Amygdala (tissue), 56 donors: ENCODE measurements at places on chromosomes 11 and 22.

DNA sequence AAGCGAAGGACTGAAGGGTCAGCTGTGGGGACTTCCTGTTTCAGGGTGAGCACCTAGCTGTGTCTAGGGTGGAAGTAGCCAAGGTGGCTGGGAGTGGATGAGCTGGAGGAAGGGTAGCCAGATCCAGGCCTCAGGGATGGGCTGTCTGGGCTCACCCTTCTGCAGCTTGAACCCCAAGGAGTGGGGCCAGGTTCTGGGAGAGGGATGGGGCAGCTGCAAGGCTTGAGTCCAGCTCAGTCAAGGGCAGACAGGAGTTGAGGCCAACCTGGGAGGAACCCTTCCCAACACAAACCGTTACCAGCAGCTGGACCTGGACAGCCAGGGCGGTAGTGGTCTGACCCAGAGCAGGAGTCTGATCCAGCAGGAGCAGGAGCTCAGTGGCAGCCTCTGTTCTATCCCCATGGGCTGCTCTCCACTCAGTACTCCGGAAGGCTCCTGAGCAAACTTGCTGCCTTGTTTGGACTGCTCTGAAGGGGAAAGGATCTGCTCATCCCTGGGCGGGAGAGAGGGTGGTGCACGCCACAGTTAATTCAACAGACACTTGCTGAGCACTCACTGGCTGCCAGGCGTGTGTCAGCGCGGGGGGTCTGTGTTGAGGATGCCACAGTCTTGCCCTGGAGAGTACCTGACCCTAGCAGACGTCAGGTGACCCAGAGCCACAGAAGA is 53.8 kb upstream of the THY1 start:
- DNase-seq: no peak

GRCh38 chr11:11113626-11114025 is 239.4 kb downstream of the CSNK2A3 start:
- no peak for DNase-seq

DNA sequence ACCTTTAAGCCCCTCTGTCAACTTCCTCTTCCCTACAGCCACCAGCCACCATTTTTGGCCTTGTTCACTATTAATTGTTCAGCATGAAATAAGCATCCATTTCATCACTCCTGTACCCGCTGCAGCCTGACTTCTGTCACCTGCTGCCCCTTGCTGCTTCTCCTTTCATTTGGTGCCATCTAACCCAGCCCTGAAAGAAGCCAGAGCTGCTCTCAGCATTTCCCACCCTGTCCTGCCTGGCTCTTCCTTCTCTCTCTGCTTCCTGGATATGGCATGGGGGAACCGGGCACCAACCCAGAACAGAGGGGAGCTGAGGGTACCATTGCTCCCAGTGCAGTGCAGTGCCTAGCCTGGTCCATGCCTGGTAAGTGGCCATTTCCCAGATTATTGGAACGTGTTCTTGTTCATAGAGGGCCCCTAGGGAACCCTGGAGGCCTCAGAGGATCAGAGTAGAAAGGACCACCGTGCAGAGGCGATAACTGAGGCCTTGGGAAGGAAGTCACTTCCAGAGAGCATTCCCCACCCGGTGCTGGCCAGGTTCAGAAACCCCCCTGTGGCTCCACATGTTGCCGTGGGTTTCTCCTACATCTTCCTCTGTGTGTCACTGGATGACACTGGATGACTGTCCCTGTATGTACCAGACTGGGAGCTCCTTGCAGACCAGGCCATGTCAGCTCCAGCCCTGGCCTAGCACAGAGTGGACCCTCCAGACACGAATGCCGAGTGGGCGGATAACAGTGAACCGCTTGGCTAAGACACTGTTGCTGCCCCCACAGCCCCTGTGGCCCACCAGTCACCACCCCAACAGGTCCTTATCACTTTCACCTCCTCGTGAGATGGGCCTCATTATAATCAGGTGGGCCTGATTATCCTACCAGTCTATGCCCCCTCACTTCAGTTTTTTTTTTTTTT is 4.7 kb downstream of the YDJC start:
- no peak for DNase-seq

GRCh38 chr11:119625206-119625978 is 103.6 kb downstream of the NECTIN1 start:
- DNase-seq: no peak

DNA sequence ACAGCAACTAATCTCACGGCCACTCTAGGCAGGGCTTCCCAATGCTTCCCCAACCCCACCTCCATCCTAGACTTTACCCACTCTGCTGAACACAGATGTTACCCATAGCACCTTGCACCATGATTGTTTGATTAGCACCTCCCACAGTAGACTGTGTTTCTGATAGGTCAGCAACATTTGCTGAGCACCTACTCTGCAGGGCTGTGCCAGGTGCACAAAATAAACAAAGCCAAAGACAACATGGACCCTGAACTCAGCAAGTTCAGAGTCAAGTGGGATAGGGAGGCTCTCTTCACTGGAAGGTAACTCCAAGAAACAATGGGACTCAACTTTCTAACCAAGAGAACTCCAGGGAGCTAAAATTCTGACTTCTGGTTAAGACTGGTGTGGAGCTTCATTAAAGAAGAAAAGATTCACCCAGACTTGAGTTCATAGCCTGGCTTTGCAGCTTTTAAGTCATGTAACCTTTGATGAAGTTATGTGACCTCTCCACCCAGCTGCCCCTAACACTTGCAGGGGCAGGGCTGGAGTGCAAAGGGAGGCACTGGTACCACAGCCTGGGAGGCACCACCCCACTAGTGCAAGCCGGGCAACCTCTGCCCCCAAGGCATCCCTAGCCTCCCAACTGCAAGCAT is 6.7 kb upstream of the RTN4RL2 start:
- DNase-seq: no peak

DNA sequence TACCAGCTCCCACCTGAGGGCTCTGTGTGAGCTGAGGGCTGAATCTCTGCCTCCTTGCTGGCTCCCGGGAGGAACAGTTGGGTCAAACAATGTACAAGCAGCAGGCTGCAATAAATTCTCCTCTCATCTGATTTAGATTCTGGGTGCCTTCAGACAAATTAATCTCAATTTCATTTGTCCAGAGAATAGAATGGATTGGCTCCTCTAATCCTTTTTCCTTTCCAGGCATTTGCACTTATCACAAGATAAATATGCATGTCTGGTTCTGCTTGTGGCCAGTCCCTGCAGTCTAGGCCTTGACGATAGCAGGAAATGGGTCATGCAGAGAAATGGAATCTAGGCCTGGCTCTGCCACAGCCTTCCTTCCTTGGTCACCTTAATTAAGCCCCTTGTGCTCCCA is 28.7 kb downstream of the UPB1 start:
- no peak for DNase-seq

DNA sequence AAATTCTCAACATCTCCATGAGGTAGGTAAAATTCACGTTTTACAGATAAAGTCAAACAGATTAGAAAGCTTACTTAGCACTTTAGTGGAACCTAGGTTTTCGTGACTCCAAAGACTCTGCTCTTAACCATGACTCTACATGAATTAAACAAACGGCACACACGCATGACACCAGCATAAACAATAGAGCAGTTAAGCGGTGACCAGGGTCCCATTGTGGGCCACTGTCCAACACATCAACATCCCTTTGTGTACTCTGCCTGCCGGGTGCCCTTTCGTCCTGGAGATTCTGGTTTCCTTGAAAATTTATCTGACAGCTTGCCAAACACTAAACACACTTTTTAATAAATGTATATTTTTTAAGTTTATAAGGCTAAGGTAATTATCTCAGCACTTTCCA is 941.7 kb downstream of the OPCML start:
- DNase-seq: no peak

DNA sequence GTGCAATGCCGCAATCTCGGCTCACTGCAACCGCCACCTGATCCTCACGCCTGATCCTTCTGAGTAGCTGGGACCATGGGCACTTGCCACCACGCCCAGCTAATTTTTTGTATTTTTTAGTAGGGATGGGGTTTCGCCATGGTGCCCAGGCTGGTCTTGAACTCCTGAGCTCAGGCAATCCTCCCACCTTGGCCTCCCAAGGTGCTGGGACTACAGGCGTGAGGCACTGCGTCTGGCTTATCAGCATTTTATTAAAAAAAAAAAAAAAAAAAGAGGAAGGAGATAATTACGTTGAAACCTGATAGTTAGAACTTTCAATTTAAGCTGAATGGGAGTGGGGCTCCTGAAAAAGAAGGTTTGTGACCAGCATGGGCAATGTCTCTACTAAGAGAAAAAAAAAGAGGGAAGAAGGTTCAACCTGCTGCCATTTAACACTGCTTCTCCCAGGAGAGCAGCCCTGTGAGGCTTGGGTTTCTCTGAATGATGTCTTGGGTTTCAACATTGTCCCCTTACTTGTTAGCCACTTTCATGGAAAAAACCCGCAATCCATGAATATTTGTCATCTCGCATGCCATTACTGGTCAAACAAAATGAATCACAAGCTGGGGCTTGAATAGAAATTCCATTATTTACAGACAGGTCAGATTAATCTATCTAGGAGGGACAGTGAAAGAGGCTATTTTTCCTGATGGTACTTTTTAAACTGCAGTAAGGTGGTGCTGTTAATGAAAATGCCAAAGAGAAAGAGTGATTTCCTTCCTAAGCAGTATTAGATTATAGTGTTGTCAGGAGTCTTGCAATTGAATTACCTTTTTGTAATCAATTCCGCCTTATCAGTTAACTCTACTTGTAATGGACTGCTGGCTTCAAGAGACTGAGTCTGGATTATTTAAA is 72.5 kb downstream of the PACS1 start:
- DNase-seq: no peak

DNA sequence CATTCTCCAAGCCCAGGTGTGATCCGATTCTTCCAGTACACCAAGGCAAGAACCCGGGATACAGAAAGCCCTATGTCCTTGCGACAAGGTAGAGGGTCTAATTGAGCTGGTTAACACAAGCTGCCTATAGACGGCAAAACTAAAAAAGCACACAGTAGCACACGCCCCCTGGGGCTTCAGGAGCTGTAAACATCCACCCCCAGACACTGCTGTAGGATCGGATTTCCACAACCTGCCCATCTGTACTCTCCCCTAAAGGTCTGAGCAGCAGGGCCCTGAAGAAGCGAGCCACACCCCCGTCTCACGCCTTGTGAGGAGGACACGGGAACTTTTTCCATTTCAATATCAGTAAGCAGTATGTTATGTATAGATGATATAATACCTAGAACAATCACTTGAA is 624.7 kb downstream of the BUD13 start:
- no peak for DNase-seq

GRCh38 chr11:55942785-55943392 is 6.7 kb upstream of the OR5I1 start:
- no peak for DNase-seq

GRCh38 chr11:120381401-120381800 is 45.2 kb downstream of the ARHGEF12 start:
- no peak for DNase-seq

DNA sequence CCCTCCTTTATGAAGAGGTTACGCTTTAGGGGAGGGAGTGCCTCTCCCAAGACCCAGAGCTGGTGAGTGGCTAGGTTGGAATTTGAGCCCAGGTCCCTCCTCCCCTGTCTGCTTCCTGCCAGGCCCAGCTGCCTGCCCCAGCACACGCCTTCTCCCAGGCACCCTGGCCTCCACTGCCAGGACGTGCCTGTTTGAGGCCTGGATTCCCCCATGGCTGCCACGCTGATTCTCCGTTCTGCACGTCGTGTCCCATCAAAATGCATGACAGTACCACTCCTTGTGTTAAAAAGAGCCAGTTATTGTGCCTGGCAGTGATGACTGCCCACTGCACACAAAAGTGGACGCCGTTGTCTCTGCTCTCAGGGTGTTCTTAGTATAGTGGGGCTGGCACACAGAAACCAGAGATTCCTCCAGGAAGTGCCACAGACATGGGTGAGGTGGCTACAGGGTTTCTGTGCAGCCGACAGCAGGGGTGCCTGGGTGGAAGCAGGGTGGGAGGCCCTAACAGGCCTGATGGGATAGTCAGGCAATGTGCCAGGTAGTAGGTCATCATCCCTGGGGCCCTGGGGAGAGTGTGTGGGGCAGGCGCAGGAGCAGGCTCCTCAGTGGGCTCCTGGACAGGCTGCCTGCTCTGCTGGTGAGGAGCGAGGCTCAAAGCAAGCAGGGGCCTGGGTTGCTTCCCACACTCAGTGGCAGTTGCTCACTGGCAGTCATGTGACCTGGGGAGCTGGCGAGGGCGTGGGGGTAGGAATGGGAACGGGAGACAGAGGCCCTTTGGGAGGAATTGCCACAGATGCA is 24.2 kb downstream of the MED15 start:
- no peak for DNase-seq

DNA sequence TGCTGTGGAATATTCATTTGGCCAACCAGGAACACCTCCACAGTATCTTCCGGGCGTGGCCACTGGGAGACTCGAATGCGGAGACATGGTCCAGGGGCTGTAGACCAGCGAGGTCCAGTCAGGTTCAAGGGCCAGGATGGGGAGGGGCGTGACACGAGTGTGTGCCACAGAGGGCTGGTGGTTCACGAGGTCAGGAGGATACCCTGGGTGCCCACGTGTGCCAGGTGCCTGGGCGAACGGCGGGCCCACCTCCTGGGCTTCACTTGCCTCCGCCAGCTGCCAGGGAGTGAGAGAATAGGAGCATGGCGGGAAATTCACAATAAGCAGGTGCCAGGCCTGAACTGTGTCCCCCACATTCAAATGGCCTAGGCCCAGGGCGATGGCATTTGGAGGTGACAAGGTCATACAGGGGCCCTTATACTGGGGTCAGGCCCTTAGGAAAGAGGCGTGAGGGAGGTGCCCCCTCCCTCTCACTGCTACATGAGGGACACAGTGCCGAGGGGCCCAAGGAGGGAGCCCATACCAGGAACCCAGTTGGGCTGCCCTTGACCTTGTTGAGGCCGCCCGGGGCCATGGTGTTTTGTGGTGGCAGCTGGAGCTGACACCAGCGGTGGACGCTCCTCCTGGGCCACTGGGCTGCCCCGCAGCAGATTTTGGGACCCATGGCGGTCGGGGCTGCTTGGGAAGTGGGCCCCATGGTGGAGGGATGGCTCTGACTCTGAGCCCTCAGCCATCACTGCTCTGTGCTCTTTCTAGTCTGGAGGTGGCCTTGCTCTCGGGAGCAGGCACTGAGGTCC is 1268.9 kb downstream of the BRD1 start:
- DNase-seq: no peak

GRCh38 chr22:45227645-45228400 is 12.9 kb downstream of the KIAA0930 start:
- peak; percentile 56 for DNase-seq

DNA sequence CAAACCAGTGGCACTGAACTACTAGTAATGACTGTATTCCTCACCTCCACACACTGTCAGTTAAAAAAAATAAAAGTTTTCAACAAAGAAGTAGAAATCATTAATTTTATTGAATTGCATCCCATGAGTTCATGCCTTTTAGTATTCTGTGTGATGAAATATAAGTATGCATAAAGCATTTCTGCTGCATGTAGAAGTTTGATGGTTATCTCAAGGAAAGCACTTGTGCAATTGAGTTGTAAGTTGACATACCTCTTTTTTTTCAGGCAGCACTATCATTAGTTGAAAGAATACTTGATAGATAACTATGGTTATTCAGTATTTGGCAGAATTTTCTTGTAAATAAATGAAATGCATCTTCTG is 104.4 kb downstream of the STIM1 start:
- DNase-seq: no peak

- no peak for DNase-seq
Measured at GRCh38 chr22:42468841-42469240, 36.6 kb upstream of the NFAM1 start.

- no peak for DNase-seq
Measured at GRCh38 chr11:26144911-26145310, 187.0 kb upstream of the ANO3 start.
